ENCODE measurements at places on chromosomes 16 and 17. TPM values are rescaled to one million over a fixed set of nuclear protein-coding genes. Genes with fewer than 3 reads are reported as not detected.
A peak's percentile ranks its signal among the peaks of the same experiment; 100 is the strongest.

KIF19 gene
- not detected for total RNA-seq

KRT9 gene
- not detected for total RNA-seq

GRCh38 chr17:65468321-65468720, 93.1 kb downstream of the AXIN2 start:
- no peaks in the 10 kb centered on the region for H3K27me3 ChIP-seq
- H3K4me3 ChIP-seq, result no peak overlapping the region
- H3K36me3 ChIP-seq, result no peaks in the 10 kb centered on the region
- no peak for DNase-seq

GRCh38 chr17:79937391-79938335, 98.0 kb downstream of the TBC1D16 start:
- H3K27me3 ChIP-seq, result peaks cover 4% of the 10 kb centered on the region
- H3K4me3 ChIP-seq, result no peak overlapping the region
- no peak for DNase-seq
- H3K36me3 ChIP-seq, result peaks cover 14% of the 10 kb centered on the region
- no peak overlapping the region for H3K27ac ChIP-seq

DNA sequence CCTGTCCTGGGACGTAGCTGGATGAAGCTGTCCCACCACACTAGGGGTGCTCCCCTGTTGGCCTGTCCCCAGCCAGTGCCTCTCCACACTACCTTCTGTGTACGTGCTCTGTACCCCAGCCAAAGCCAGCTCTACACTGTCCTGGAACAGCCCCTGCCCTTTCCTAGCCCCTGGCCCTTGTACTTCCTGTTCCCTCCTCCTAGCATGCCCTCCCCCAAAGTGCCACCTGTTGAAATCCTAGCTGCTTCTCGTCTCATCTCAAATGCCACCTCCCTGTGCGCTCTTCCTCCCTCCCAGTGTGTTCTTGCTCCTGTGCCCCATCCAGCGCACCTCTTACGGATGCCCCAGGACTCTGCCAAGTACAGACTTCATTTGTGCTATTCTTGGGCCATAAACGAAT, 33.5 kb downstream of the IRX3 start:
- no peak overlapping the region for H3K27ac ChIP-seq
- no peak overlapping the region for H3K4me3 ChIP-seq
- H3K36me3 ChIP-seq, result no peaks in the 10 kb centered on the region
- peaks cover 16% of the 10 kb centered on the region for H3K4me1 ChIP-seq
- peak; percentile 35 for DNase-seq

DNA sequence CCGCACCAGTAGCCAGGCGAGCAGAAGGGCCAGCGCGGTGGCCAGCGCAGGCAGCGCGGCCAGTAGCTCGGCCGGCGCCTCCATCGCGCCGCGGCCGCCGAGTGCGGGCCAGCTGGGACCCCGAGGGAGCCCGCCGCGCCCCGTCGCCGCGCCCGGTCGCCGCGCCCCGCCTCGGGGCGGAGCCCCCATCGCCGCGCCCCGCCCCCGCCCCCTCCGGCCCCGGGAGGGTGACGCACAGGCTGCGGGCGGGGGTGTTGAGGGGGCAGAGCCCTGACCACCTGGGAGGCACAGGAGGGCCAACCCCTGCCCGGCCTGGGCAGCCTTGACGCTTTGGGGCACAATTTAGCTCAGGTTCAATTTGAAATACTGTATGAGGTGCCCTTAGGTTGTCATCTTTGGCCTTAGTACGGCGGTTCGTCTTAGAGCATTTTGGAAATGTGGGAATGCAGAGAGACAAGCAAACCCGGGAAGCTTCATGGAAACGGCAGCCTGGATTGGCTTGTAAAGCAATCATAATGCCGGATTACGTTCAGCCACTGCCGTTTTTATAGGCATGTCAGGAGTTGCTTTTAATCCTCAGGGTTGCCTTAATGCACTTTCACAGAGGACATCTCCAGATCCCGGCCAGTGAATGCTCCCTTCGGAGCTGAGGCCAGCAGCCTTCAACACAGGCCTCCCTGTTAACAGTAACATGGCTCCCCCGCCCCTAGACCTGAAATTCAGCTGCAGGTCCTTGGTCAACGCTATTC, at the start of gene MXRA7:
Gene MXRA7 (minus strand): TSS at position 103 of the 749 bp plus-strand sequence. CDS start 19 bp downstream, at position 84.
- H3K27ac ChIP-seq, result peak within 1 kb of the TSS; percentile 89
- peak; percentile 65 for DNase-seq
- H3K4me1 ChIP-seq, result peaks cover 32% of the 10 kb centered on the region
- peak within 1 kb of the TSS; percentile 76 for H3K4me3 ChIP-seq
- H3K27me3 ChIP-seq, result no peaks in the 10 kb centered on the region

DNA sequence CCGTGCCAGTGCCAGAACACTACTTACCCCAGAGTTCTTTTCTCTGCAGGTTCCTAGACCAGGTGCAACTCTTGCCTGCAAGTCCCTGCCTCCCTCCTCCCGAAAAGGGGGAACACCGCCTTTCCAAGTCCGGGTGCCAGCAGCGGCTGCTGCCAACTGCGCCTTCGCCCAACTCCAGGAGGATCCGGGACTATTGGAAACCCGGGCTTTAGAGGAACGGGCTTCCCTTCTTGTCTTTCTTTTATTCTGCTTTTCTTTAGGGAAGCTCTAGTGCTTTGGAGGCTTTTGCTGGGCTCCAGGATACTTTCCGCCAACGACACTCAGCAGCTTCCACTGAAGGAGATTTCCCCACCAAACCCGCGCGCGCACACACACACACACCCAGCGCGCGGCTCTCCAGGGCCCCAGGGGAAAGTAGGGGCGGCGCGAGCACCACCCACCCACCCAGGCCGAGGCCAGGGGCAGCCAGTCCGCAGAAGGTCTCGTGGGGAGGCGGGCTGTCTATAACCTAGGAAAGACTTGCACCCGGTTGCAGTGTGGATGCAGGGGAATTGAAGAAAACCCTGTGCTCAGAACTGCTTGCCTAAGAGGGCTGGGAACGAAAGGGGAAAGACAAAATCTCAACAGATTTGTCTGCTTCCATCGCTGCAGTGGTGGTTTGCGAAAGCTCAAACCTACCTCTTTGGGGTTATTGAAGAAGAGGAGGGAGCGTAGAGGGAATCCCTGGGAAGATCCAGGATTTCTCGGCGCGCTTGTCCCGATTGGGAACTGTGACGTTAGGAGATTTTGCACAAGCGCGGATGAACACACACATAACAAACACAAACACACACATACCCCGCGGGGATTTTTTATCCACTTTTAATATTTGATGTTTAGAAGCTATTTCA, 977 bp upstream of the CA10 start:
- H3K27ac ChIP-seq, result no peak overlapping the region
- H3K36me3 ChIP-seq, result no peaks in the 10 kb centered on the region
- DNase-seq, result no peak
- peaks cover 12% of the 10 kb centered on the region for H3K4me1 ChIP-seq
- H3K27me3 ChIP-seq, result peaks cover 88% of the 10 kb centered on the region
- H3K4me3 ChIP-seq, result peak overlapping the region; percentile 50

EXOC3L1 gene
- not detected for total RNA-seq

DNA sequence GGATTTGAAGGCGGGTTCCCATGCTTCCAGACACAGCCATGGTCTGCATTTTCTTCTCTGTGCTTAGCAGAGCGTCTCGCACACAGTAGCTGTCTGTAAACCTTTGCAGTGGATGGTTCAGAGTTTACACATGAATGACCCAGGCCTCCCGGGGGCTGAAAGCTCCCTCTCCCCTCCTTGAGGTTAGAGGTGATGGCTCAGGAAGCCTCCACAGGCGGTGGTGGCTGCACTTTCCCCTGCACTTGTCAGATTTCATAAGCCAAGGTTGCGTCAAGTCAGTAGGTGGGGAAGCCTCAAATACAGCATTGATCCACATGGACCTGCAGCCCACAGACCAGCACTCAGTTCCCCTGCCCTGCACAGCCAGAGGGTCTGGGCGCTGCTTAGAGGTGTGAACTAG, 211.9 kb downstream of the KATNIP start:
- no peaks in the 10 kb centered on the region for H3K4me1 ChIP-seq
- no peaks in the 10 kb centered on the region for H3K27me3 ChIP-seq
- H3K4me3 ChIP-seq, result no peak overlapping the region

- peak overlapping the region; percentile 91 for H3K27ac ChIP-seq
- no peaks in the 10 kb centered on the region for H3K27me3 ChIP-seq
- peaks cover 17% of the 10 kb centered on the region for H3K4me1 ChIP-seq
- no peak overlapping the region for H3K4me3 ChIP-seq
- no peak for DNase-seq
Observed at GRCh38 chr17:47620503-47621245, 29.0 kb upstream of the KPNB1 start.

KRTAP17-1 gene
- not detected for total RNA-seq

DNA sequence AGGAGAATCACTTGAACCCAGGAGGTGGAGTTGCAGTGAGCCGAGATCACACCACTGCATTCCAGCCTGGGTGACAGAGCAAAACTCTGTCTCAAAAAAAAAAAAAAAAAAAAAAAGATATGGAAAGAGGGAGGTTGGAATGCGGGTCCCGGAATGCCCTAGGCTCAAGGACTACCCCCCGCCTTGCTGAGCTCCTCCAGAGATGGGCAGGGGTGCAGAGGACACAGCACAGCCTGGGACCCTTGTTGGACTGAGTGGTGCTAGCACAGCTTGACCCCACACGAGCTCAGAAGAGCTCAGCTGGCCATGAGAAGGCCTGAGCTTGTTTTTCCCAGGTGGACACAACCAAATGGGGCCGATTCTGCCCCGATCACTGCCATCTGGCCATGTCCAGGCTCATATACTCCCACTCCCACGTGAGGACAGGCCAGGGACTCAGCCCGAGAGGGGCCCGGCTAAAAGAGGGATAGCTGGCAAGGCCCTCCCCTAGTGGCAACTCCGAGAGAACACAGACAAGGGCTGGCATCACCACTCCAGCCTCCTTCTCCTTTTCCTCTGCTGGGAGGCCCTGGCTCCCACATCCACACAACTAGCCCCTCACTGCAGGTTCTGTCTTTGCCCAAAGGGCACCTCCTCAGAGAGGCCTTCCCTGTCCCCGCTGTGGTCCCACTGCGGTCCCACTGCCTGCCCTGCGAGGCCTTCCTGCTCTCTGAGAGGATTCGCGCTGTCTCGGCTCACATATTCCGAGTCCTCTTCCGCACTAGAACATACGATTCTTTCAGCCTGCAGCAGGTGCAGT, 11.0 kb downstream of the SGCA start:
- no peak overlapping the region for H3K4me3 ChIP-seq
- H3K27me3 ChIP-seq, result no peaks in the 10 kb centered on the region
- H3K4me1 ChIP-seq, result peaks cover 46% of the 10 kb centered on the region
- no peaks in the 10 kb centered on the region for H3K36me3 ChIP-seq
- DNase-seq, result no peak

GRCh38 chr16:10970065-10970464, 25.7 kb downstream of the CLEC16A start:
- no peaks in the 10 kb centered on the region for H3K27me3 ChIP-seq
- DNase-seq, result no peak

DNA sequence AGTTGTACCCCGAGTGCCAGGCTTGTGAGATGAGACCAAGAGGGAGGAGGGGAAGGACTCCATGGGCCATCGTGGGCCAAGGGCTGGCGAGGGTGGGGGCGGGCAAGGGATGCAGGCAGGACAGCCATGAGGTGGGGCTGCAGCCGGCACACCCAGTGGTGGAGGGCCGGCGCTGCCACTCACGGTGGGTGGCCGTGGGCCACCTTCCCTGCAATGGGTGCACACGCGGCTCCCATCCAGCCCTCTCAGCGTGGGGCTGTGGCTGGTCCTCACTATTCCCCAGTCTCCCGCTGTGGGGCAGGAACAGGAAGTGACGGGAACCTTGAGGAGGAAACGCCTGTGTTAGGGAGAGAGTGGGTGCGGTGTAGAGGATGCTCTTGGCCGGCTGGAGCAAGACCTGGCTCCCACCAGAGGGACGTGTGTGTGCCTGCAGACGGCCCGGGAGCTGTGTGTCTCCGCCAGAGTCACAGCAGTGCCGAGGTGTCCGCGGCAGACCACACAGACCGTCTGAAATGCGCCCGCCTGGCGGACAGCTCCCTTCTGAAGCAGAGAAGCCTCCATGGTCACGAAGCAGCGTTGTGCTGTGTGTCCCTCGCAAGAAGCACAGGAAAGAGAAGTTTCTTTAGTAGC, 23.6 kb downstream of the CIBAR2 start:
- peaks cover 20% of the 10 kb centered on the region for H3K4me1 ChIP-seq
- H3K27me3 ChIP-seq, result peaks cover 1% of the 10 kb centered on the region
- H3K36me3 ChIP-seq, result no peaks in the 10 kb centered on the region
- DNase-seq, result no peak

ABCA8 gene
- total RNA-seq, result 2.6 TPM

CCDC200 gene
- total RNA-seq, result not detected

KRT15 gene
- 8.5 TPM for total RNA-seq

KRTAP2-3 gene
- total RNA-seq, result 0.45 TPM

DBNDD1 gene
- total RNA-seq, result 11.5 TPM

GRCh38 chr16:78742501-78743283, 643.2 kb downstream of the WWOX start:
- DNase-seq, result no peak
- H3K27ac ChIP-seq, result no peak overlapping the region
- peaks cover 23% of the 10 kb centered on the region for H3K4me1 ChIP-seq
- no peaks in the 10 kb centered on the region for H3K36me3 ChIP-seq

COX6A2 gene
- not detected for total RNA-seq

- DNase-seq, result no peak
- H3K4me1 ChIP-seq, result peaks cover 63% of the 10 kb centered on the region
- H3K4me3 ChIP-seq, result no peak overlapping the region
- H3K36me3 ChIP-seq, result peaks cover 8% of the 10 kb centered on the region
- H3K27ac ChIP-seq, result no peak overlapping the region
Observed at GRCh38 chr16:85621698-85622428, 8.7 kb downstream of the GSE1 start.

- H3K4me3 ChIP-seq, result no peak overlapping the region
- peak overlapping the region; percentile 31 for H3K27ac ChIP-seq
- H3K36me3 ChIP-seq, result no peaks in the 10 kb centered on the region
- no peaks in the 10 kb centered on the region for H3K27me3 ChIP-seq
Observed at GRCh38 chr17:57906910-57907309, 48.3 kb downstream of the CUEDC1 start.

GRCh38 chr17:32520737-32521404, 34.1 kb downstream of the CDK5R1 start:
- no peak for DNase-seq
- H3K27ac ChIP-seq, result no peak overlapping the region
- H3K4me1 ChIP-seq, result peaks cover 37% of the 10 kb centered on the region
- no peak overlapping the region for H3K4me3 ChIP-seq
- no peaks in the 10 kb centered on the region for H3K36me3 ChIP-seq

PNPO gene
- total RNA-seq, result 7.4 TPM

TEKT1 gene
- total RNA-seq, result not detected

DNA sequence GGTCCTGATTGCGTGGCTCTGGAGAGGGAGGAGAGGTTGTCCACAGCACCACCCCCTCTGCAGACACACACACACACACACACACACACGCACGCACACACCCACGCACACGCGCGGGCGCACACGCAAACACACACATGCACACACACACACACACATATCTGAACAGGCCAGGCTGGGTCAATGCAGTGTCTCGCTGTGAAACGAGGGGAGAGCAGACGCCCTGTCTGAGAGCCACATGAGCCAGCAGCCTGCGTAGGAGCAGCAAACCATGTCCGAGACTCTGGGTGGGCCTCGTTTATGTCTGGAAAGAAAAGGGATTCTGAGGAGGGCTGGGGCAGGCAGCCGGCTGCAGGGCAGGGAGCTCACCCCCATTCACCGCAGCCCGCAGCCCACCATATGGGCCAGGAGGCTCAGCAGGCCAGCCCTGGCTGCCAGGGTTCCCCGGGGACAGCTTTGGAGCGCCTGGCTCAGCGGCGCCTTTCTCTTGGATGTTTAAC, 93.3 kb upstream of the TNRC6C start:
- no peak overlapping the region for H3K27ac ChIP-seq
- peaks cover 6% of the 10 kb centered on the region for H3K4me1 ChIP-seq
- no peak for DNase-seq
- no peak overlapping the region for H3K4me3 ChIP-seq
- no peaks in the 10 kb centered on the region for H3K36me3 ChIP-seq
- H3K27me3 ChIP-seq, result peaks cover 11% of the 10 kb centered on the region
